Melanocyte of skin (primary cell): ENCODE measurements at places on chromosomes 5 and 9. TPM values are rescaled to one million over a fixed set of nuclear protein-coding genes. Genes with fewer than 3 reads are reported as not detected.

The OR2S2 gene
- not detected in 2 replicates for total RNA-seq

The PROB1 gene
- 0.34 and 0.73 TPM in 2 replicates for total RNA-seq

The PPP3R2 gene
- not detected in 2 replicates for total RNA-seq

The EPB41L4B gene
- under 0.01 and 0.36 TPM in 2 replicates for total RNA-seq

The C9 gene
- under 0.01 and 0.34 TPM in 2 replicates for total RNA-seq

The PCDHB2 gene
- under 0.01 and 0.34 TPM in 2 replicates for total RNA-seq

The PCDH12 gene
- total RNA-seq, result 0.33 and 0.62 TPM in 2 replicates
